ENCODE measurements at places on chromosomes 7 and 10.

- DNase-seq = peak; percentile 62
Observed at GRCh38 chr10:46255801-46256747, 30.7 kb upstream of the ANTXRL start.

- DNase-seq = peak; percentile 17
Observed at GRCh38 chr7:27170426-27171324, 3.4 kb downstream of the HOXA10 start.

DNA sequence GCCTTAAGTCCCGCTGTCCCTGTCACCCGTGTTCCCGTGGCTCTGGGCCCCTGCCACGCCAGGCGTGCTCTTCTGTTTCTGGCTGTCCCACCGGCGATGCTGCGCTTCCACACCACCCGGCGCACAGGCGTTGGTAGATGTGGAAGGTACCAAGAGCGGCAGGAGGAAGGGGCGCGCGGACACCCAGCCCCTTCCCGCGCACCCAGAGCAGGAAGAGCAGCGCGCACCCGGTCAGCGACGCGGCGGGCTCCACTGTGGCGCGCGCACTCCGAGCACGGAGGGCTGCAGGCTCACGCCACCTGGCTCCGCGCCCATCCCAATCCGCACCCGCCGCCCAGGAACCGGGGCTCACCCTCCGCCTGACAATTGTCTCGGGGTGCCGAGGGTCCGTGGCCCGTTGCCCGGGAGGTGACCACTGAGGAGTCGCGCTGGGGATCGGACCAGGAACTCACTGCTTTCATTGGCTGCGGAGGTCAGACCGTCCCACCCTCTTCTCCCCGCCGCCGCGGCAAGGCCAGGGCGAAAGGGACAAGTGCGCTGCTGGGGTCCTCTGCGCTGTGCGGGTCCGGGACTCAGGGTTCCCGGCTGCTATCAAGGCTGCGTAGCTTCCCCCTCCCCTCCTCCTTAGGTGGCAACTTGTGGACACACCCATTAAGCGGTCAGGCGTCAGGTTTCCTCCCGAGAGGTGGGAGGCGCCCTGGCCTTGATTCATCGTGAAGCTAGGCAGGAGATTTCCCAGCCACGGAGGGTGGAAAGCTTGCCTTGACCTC, 121.6 kb upstream of the ZNF92 start:
- peak; percentile 93 for DNase-seq

DNA sequence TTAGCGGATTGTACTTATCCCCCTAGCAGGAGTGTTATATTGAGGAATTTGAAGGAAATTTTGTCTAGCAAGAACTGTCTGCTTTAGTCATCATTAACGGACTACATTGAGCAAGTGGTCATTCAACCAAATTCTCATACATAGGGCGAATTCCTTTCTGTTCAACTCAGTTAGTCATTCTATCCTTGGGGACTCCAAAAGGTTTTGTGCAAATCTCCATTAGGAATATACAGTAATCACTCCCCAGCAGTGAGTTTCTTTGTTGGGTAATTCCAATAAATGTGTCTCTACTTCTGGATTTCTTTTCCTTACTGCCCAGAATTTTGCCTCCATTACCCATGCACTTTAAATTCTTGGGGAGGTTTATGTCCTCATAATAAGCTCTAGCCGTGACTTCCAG, 51.1 kb downstream of the EPDR1 start:
- no peak for DNase-seq
